Activated CD8-positive, alpha-beta T cell treated with anti-CD3 and anti-CD28 coated beads for 36 hours (primary cell): ENCODE measurements at places on chromosomes 3 and 15. TPM values are rescaled to one million over a fixed set of nuclear protein-coding genes. Genes with fewer than 3 reads are reported as not detected.

- H3K27me3 ChIP-seq: no peaks in the 10 kb centered on the region
- H3K27ac ChIP-seq: no peak overlapping the region
- H3K4me1 ChIP-seq: peaks cover 7% of the 10 kb centered on the region
Observed at GRCh38 chr3:52128118-52128683, 26.0 kb downstream of the POC1A start.

DNA sequence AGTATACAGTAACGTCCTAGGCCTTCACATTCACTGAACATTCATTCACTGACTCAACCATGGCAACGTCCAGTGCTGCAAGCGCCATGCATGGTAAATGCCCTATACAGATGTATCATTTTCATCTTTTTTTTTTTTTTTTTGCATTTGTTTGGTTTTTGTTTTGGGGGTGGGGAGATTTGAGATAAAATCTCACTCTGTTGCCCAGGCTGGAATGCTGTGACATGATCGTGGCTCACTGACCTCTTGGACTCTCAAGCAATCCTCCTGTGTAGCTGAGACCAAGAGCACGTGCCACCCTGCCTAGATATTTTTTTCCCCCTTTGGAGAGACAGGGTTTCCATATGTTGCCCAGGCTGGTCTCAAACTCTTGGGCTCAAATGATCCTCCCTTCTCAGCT is 37.4 kb downstream of the SUSD5 start:
- no peaks in the 10 kb centered on the region for H3K4me1 ChIP-seq
- no peak for DNase-seq
- H3K4me3 ChIP-seq: no peak overlapping the region
- no peak overlapping the region for H3K27ac ChIP-seq
- H3K36me3 ChIP-seq: no peaks in the 10 kb centered on the region

- no peak overlapping the region for H3K4me3 ChIP-seq
- DNase-seq: no peak
Observed at GRCh38 chr15:94069844-94070243, 161.5 kb upstream of the MCTP2 start.

DNA sequence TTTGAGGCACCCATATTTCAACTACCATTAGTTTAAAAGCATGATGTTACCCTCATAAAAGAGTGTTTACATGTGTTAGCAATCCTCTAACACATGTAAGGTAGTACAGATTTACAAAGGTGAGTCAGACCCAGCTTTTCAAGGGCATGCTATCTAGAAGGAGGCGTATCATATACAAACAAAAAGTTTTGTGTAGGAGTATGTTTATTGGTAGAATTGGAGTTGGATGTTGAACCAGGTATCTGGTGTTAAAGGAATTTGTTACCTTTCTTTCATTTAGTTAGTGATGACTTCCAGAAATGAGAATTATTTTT is 2.4 kb downstream of the HACD3 start:
- peaks cover 38% of the 10 kb centered on the region for H3K4me1 ChIP-seq
- H3K27ac ChIP-seq: no peak overlapping the region
- no peak for DNase-seq
- H3K36me3 ChIP-seq: peaks cover 14% of the 10 kb centered on the region
- H3K4me3 ChIP-seq: no peak overlapping the region
- H3K27me3 ChIP-seq: no peaks in the 10 kb centered on the region

- no peaks in the 10 kb centered on the region for H3K4me1 ChIP-seq
- H3K4me3 ChIP-seq: no peak overlapping the region
- DNase-seq: no peak
- H3K36me3 ChIP-seq: no peaks in the 10 kb centered on the region
- H3K27ac ChIP-seq: no peak overlapping the region
Observed at GRCh38 chr3:115928376-115928775, 305.1 kb downstream of the GAP43 start.

DNA sequence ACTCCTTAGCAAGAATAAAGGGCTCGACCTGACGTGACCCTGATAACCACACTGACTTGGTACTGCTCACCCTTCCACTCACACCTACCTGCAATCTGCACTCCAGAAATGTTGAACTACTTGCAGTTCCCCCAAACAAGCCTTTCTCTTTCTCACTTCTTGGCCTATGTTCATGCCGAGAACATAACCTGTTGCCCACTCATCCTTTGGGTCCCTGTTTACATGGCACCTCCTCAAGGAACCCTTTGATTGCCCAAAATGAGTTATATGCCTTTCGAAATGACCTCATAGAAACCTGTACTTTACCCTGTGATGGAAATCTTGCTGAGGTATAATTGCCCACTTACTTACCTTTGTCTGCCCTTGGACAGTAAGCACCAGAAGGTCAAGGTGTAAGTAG is 96.2 kb downstream of the TMCO5A start:
- no peak overlapping the region for H3K4me3 ChIP-seq
- H3K27me3 ChIP-seq: peaks cover 13% of the 10 kb centered on the region
- H3K4me1 ChIP-seq: no peaks in the 10 kb centered on the region
- DNase-seq: no peak

- no peak for DNase-seq
- peaks cover 2% of the 10 kb centered on the region for H3K27me3 ChIP-seq
- H3K4me3 ChIP-seq: no peak overlapping the region
- H3K36me3 ChIP-seq: no peaks in the 10 kb centered on the region
- no peaks in the 10 kb centered on the region for H3K4me1 ChIP-seq
Observed at GRCh38 chr3:126402666-126403302, 8.1 kb downstream of the CFAP100 start.

- no peaks in the 10 kb centered on the region for H3K36me3 ChIP-seq
- H3K27me3 ChIP-seq: no peaks in the 10 kb centered on the region
- H3K4me1 ChIP-seq: peaks cover 59% of the 10 kb centered on the region
Observed at GRCh38 chr3:108119398-108120104, 28.7 kb upstream of the CD47 start.

DNA sequence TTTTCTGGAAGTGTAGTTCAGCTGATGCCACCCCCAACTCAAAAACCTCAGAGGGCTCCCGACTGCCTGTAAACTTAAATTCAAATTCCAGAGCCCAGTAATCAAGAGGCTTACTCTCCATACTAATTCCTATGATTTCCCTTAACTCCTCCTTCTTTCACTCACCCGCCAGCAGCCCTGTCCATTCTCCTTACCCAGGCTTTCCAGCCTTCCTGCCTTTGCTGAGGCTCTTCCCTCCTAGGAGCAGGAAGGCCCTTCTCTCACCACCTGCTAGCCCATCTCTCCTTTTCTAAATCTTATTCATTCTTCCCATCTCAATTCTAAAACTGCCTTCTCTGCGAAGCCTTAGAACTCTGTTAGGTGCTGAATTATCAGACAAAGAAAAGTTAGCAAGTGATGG is 30.4 kb downstream of the RORA start:
- H3K4me1 ChIP-seq: no peaks in the 10 kb centered on the region
- H3K27ac ChIP-seq: no peak overlapping the region
- no peaks in the 10 kb centered on the region for H3K36me3 ChIP-seq
- H3K4me3 ChIP-seq: no peak overlapping the region
- H3K27me3 ChIP-seq: peaks cover 6% of the 10 kb centered on the region

- peaks cover 5% of the 10 kb centered on the region for H3K36me3 ChIP-seq
- H3K27me3 ChIP-seq: no peaks in the 10 kb centered on the region
- no peak overlapping the region for H3K4me3 ChIP-seq
- peaks cover 39% of the 10 kb centered on the region for H3K4me1 ChIP-seq
- DNase-seq: no peak
- H3K27ac ChIP-seq: no peak overlapping the region
Observed at GRCh38 chr15:63603516-63603915, 6.3 kb downstream of the FBXL22 start.

DNA sequence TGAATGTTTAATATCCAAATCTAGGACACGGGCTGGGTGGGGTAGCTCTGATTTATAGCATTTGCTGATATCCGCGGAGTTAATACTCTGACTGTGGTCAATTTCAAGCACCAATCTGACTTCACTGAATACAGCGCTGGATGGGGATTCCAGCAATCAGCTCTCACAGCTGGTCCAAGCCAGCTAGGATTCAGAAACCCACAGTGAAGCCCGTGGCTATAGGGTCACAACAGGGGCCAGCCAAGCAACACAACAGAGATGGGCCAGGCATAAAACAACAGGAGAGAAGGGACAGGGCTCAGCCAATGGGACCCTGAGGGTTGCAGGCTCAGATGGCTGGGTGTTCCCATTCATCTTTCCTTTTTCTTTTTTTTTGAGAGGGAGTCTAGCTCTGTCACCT is 5.4 kb upstream of the LMAN1L start:
- no peak for DNase-seq
- H3K4me1 ChIP-seq: peaks cover 17% of the 10 kb centered on the region
- no peak overlapping the region for H3K4me3 ChIP-seq
- H3K27ac ChIP-seq: no peak overlapping the region
- H3K36me3 ChIP-seq: peaks cover 17% of the 10 kb centered on the region
- H3K27me3 ChIP-seq: no peaks in the 10 kb centered on the region

DNA sequence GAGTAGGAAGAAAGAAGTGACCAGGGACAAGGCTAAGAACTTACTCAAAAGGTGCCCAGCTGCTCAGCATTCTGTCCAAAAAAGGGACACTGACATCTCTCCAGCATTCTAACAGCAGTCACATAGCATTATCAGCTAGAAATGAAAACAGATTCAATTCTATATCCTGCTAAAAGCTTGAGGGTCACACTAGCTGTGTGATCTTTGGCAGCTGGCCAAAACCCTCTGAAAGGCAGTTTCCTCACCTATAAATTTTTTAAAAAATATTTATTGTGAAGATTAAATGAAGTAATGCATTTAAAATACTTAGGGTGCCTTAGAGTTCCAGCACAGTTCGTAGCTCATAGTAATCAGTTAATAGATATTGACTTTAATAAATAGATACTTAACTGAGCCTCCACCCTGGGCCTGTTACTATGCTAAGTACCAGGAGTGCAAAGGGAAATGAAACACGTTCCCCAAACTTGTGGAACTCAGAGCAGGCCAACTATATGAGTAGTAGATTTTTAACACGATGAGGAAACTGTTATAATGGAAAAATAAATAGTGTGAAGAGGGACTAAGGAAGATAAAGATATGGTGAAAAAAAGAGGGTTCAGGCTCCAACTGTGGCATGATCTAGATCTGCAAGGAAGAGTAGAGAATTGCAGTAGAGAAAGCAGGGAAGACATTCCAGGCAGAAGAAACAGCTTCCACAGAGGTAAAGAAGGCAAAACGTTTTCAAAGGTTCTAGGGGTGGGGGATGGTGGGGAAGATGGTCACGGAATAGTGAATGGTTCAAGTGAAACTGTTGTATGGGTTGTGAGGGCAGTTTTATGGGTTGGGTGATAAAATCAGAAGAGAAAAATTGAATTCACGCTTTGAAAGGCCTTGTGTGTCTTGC is 11.4 kb downstream of the CD86 start:
- no peaks in the 10 kb centered on the region for H3K27me3 ChIP-seq
- no peak overlapping the region for H3K27ac ChIP-seq
- no peak overlapping the region for H3K4me3 ChIP-seq
- H3K36me3 ChIP-seq: no peaks in the 10 kb centered on the region

- H3K27me3 ChIP-seq: no peaks in the 10 kb centered on the region
- H3K27ac ChIP-seq: peak overlapping the region; percentile 96
- peak; percentile 38 for DNase-seq
- peaks cover 56% of the 10 kb centered on the region for H3K4me1 ChIP-seq
- peaks cover 34% of the 10 kb centered on the region for H3K36me3 ChIP-seq
Observed at GRCh38 chr15:60479361-60480110, 594 bp upstream of the ICE2 start.

DNA sequence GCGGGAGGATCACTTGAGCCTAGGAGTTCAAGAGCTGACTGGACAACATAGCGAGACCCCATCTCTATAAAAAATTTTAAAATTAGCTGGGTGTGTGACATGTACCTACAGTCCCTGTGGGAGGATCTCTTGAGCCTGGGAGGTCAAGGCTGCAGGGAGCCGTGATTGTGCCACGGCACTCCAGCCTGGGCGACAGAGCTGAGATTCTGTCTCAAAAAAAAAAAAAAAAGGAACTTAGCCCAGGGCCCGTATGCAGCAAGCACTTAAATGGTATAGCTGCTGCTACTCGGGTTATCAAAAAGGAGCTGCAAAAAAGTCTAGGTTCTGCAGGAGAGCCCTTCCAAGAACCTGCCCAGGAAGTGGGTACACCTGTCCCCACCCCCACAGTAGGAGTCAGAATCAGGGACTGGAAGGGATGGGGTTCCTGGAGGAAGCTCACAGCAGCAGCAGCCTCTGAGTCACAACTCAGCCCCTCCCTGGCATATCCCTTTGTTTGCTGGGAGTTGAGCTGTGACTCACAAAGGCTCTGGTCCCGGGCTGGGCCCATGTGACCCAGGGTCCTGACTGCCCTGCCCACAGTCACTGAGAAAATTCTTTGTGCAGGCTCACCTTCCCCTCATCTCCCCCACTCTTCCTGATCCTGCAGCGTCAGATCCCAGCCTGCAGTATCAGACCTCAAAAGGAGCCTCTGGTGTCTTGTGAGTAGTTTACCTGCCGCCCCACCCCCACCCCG is at the start of gene SPATA12:
TSS of gene SPATA12 (plus strand) at position 576 of the 733 bp plus-strand sequence. CDS start 13,031 bp downstream, outside the sequence.
- no peaks in the 10 kb centered on the region for H3K36me3 ChIP-seq
- H3K27me3 ChIP-seq: peaks cover 8% of the 10 kb centered on the region
- H3K4me1 ChIP-seq: peaks cover 3% of the 10 kb centered on the region

DNA sequence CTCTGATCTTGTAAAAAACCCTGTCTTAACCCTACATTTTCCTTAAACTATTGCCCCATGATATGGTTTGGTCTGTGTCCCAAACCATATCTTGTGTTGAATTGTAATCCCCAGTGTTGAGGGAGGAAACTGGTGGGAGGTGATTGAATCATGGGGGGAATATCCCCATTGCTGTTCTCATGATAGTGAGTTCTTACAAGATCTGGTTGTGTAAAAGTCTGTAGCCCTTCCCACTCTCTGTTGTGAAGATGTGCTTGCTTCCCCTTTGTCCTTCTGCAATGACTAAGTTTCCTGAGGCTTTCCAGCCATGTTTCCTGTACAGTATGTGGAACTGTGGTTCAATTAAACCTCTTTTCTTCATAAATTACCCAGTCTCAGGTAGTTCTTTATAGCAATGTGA is 881.4 kb downstream of the DIPK2A start:
- H3K27ac ChIP-seq: no peak overlapping the region
- no peaks in the 10 kb centered on the region for H3K27me3 ChIP-seq
- no peak overlapping the region for H3K4me3 ChIP-seq
- no peaks in the 10 kb centered on the region for H3K36me3 ChIP-seq

Gene SLC9C1
- not detected for total RNA-seq

Gene AMIGO3
- 0.23 TPM for total RNA-seq

Gene CRABP1
- total RNA-seq: 0.36 TPM

Gene FBXO45
- 18.2 TPM for total RNA-seq

Gene PPM1M
- total RNA-seq: 100 TPM

Gene ZSCAN2
- 6.6 TPM for total RNA-seq

Gene COMMD2
- total RNA-seq: 31.0 TPM

Gene PLSCR5
- total RNA-seq: not detected
